AG04450 (cell line): ENCODE measurements at places on chromosomes 3 and 15. TPM values are rescaled to one million over a fixed set of nuclear protein-coding genes. Genes with fewer than 3 reads are reported as not detected.

DNA sequence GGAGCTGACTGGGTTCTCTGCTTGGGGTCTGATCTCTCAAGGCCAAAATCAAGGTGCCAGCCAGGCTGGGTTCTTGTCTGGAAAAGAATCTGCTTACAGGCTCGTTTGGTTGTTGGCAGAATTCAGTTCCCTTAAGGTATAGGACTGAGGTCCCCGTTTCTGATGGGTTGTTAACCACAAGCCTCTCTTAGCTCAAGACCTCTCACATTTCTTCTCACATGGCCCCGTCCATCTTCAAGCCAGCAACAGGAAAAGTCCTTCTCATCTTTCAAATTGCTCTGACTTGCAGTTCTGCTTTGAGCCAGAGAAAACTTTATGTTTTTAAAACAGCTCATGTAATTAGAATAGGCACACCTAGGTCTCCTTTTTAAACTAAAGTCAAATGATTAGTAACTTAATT is 20.4 kb downstream of the UACA start:
- no peak for DNase-seq

FURIN gene
- polyA plus RNA-seq, result 14.0 and 21.5 TPM in 2 replicates

DNA sequence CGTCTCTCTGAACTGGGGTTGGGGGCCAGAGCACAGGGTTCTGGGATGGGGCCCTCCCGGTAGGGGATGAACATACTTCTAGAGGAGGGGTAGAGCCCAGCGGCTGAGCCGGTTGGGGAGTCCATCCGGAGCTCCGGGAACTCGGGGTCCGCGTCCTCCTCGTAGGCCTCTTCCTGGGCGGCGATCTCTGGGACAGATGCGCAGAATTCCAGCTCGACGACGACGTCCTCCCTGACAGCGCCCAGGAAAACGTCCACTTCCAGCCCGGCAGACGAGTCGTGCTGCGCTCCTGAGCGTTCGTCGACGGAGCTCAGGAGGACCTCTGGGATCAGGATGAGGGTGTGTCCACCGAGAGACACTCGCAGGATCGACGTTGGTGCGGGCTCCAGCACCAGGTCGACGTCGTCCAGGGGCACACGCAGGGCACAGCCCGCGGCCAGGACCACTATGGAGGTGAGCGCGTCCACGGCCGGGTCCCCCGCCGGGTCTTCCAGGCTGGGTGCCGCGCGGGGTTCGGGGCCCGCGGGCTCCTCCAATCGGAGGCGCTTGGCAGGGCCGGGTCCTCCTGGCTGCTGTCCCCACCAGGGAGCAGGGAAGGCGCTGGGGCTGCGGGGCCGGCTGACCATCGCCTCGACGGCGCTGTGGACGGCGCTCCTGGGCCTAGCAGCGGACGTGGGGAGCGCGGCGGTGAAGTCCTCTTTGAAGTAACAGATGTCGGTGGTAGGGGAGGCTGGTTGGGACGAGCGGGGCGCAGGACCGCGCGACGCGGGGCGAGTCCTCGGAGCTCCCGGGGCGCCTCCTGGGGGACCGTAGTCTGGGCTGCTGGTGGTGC is 474 bp downstream of the PRR23B start:
- no peak for DNase-seq

GRCh38 chr3:50666837-50667236 is 7.9 kb upstream of the DOCK3 start:
- no peak for DNase-seq

MESP2 gene
- 0.20 and 0.22 TPM in 2 replicates for polyA plus RNA-seq

DNA sequence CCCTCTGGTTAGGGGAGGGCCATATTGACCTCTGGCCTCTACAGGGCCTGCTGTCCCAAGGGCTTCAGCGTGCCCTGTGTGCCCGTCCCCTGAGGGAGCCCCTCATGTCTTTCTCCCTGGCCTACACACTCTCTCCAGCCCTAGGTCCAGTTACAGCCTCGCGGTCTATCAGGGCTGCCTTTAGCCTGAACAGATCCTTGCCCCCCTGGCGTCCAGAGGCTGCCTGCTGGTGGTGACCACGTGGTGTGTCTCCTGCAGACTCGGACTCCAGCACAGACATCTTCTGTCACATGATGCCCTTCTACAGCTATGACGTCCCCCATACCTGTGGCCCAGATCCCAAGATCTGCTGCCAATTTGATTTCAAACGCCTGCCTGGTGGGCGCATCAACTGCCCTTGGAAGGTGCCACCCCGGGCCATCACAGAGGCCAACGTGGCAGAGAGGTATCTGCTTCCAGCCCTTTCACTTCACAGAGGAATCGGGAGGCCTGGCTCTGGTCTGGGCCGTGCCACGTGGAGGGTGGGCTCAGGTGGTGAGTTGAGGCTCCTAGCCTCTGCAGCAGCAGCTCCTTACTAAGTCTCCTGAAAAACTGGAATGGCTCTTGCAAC is 4.1 kb downstream of the MAN2A2 start:
- DNase-seq, result no peak

DNA sequence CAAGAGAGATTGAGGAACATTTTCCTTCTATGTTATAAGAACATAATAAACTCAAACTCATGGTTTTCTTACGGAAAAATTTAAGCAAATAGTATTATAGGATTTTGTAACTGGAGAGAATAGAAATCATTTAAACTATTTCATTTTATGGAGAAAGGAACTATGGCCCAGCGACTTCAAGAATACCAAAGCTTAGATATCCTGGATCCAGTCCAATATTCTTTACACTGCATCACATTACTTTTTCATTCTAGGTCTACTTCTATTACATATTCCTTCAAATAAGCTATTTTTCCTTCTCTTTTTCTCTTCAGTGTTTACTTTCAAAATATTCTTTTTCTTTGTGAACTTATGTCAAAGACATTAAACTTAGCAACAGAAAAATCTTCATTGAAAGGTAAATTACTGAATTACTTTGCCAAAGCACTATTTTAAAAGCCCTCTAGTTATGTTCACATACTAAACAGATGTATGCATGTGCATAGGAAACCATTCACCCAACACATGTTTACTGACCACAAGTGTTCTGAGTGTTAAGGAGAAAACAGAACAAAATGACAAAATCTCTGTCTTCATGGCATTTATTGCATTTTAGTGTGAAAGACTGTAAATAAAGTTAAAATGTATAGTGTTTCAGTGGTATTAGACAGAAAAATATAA is 20.4 kb downstream of the KPNA4 start:
- no peak for DNase-seq

LRRC34 gene
- 1.2 and 2.3 TPM in 2 replicates for polyA plus RNA-seq

DNA sequence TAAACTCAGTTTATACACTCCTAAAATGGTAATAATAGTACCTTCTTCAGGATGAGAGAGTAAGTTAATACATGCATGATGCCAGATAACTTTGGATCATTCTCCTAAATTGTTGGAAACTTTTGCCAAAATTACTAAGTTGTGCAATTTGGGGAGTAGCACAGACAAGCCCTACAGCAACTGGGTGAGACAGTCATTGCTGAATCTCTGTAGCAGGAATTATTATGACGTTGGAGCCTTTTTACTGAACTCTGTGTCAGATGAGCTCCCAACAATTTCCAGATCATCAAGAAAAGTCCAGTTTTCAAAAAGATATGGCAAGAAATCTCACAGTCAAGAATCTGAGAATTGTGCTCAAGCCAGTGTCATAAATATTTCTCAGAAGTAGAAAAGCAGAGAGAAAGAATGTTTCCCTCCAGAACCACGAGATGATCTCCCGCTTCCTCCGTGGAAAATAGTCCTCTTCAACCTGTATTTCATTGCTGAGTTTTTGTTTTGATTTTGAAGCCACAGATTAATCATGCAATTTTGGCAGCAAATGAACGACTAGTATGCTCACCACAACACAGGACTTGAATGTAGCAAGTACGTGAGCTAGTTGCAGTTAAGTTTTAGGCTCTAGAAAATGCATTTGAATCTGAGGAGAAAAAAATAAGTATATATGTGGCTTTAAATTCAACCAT is 485.4 kb downstream of the CNTN6 start:
- no peak for DNase-seq

GRCh38 chr3:9068051-9068450 is 104.8 kb upstream of the RAD18 start:
- DNase-seq, result no peak

GOLGA6D gene
- polyA plus RNA-seq, result not detected in 2 replicates

ZNF620 gene
- 0.69 and 0.77 TPM in 2 replicates for polyA plus RNA-seq

ZNF609 gene
- 28.9 and 31.1 TPM in 2 replicates for polyA plus RNA-seq

PATL2 gene
- 0.17 and 0.50 TPM in 2 replicates for polyA plus RNA-seq

- DNase-seq, result no peak
Measured at GRCh38 chr15:99630607-99631131, 64.9 kb downstream of the MEF2A start.

SERINC4 gene
- polyA plus RNA-seq, result 0.05 TPM in 1 of 2 replicates, not detected in the other

DNA sequence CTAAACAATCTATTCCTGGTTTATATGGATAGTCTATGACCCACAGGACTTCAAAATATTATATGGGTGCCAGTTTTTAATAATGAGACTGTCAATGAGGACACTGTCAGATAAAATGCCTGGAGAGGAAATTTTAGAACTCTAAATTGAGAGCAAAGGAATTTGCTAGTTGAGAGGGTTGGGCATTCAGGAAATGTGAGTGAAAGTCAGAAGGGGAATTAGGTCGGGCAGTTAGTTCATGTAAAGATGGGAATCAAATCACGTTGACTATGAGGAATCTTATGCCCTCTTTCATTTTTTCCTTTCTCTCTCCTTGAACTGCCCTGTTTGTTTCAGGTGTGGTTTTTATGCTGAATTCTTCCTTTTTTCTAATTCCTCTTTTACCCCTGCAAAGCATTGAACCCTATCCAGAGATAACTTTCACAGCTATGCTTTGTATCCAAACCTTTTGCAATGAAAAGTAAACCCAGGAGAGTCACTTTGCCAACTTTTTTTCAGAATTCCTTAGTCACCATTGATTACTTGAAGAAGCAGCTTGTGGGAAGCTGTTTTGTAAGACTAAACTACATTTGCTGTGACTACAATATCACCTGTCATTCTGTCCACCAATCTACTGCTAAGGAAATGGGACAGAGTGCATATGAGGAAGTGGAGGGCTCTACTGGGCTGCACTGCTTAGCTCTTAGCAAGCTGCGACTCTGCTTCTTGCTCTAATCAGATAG is 27.8 kb downstream of the CHP1 start:
- no peak for DNase-seq

IQCB1 gene
- polyA plus RNA-seq, result 14.3 and 19.3 TPM in 2 replicates

- DNase-seq, result no peak
Measured at GRCh38 chr15:100221471-100222348, 120.1 kb downstream of the ADAMTS17 start.

NOX5 gene
- polyA plus RNA-seq, result 0.15 TPM in 2 replicates

SNURF gene
- 12.0 and 14.3 TPM in 2 replicates for polyA plus RNA-seq

GRCh38 chr15:98671060-98672008 is 23.0 kb downstream of the IGF1R start:
- DNase-seq, result no peak

CHRM5 gene
- polyA plus RNA-seq, result 0.02 and 0.07 TPM in 2 replicates

- no peak for DNase-seq
Measured at GRCh38 chr15:48309740-48310139, 21.5 kb upstream of the DUT start.

DNA sequence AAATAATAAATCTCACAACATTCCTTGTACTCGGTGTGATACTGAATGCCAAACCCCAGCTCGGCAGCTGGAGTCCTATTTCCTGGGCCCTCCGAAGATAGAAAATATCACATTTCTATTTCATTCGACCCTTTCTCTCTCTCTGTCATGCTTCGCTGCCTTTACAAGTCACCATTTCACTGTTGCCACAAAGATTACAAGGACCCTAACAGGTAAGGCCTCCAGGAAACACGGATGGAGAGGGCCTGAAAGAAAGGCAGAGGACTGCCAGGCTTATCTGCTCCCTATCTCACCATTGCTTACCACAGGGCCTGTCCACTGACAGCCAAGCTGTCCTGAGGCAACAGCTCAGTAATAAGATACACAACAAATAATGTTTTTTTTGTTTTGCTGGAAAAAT is 376.5 kb downstream of the MECOM start:
- no peak for DNase-seq

DNA sequence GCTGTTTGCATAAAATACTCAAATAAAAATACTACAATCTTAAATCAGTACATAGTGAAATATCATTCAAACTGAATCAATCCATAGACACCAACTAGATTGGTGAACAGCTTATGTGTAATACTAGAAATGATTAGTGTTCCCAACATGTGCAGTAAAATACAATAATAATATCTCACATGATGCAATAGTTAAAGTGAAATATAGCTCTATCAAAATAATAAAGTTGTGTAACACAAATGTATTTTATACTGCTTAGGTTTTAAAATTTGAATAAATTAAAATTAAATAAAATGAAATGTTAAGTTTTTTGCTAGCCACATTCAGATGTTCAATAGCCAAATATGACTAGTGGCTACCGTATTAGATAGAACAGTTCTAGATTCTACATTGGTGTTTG is 714.1 kb downstream of the ZNF385D start:
- DNase-seq, result no peak

C2CD4A gene
- polyA plus RNA-seq, result not detected in 2 replicates

FBXO40 gene
- not detected in 2 replicates for polyA plus RNA-seq

DNA sequence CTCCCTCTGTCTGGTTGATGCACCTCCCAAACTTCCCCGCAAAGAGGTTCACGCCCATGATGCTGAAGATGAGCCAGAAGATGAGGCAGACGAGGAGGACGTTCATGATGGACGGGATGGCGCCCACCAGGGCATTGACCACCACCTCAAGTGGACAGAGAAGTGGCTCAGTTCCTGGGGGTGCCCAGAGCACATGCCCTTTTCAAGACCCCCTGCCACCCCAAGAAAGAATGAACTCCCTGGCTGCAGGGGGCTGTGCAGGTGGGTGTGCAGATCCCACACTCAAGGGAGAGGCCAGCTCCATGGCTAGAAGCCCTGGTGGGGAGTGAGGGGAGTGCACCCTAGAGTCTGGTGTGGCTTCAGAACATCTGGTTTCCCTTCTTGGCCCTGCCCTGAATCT is 64.1 kb downstream of the EXOG start:
- no peak for DNase-seq

DNA sequence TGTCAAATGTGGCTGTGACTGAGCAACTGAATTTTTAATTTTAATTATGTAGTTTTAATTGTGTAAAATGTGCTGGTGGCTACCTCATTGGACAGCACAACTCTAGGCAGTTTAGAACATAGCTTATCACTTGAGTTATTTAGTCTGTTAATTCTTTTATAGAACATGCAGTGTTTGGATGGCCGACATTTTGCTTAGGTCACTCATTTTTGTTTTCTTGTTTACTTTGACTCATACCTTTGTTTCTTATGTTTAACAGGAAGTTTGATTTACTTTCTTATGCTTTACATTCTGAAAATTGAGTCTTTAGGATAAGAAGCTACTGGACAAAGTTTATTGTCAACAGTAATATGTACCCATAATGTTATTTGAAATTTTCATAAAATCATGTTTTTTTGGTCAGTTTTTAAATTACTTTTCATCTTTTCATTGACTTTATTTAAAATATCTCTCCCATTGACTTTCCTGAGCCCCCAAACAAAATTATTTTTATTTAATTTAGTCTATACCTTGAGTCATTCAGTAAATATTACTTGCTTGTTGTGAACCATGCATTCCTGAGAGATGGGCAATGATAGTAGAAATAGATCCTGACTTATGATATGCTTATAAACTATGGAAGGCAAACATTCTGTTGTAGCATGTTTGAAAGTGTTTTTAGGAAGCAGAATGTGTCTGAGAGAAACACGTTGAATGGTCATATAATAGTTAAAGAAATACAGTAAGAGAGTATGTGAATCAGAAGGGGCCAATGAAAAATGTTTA is 60.6 kb downstream of the TCF12 start:
- DNase-seq, result no peak

GNL3 gene
- 71.6 and 81.7 TPM in 2 replicates for polyA plus RNA-seq

STAB1 gene
- polyA plus RNA-seq, result 0.02 TPM in 1 of 2 replicates, not detected in the other

PDIA5 gene
- polyA plus RNA-seq, result 33.1 and 35.5 TPM in 2 replicates
